NCI-H82 (cell line): ENCODE measurements at places on chromosomes 4 and X.

GRCh38 chrX:34880656-34881055 is 61.9 kb upstream of the FAM47B start:
- no peak for DNase-seq

- no peak for DNase-seq
These were observed 42.6 kb downstream of the PLS3 start for GRCh38 chrX:115603534-115604074.

GRCh38 chr4:124409044-124409443 is 303.5 kb downstream of the ANKRD50 start:
- DNase-seq: no peak

DNA sequence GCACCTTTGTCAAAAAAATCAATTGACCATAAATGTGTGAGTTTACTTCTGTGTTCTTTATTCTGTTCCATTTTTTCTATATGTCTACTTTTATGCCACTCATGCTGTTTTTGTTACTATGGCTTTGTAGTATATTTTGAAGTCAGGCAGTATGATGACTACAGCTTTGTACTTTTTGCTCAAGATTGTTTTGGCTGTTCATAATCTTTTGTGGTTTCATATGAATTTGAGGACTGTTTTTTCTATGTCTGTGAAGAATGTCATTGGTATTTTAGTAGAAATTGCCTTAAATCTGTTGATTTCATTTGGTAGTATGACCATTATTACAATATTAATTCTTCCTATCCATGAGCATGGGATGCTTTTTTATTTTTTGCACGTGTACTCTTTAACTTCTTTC is 346.8 kb downstream of the PPP3CA start:
- DNase-seq: no peak

GRCh38 chrX:78322863-78323262 is 4.5 kb downstream of the CYSLTR1 start:
- DNase-seq: no peak

DNA sequence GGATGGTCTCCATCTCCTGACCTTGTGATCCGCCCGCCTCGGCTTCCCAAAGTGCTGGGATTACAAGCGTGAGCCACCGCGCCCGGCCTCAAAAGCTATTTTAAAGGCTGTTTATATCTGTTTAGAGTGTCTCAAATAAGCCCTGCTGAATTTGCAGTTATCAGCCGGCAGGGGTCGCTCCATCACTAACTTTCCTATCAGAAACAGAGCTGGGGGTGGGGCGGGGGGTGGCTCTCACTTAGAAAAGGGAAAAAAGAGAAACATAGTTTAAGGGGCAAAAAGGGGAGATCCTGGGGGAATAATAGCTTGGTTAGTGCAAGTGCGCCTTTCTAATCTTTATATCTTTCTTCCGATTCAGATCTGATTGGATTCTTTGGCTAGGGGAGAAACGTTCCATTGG is 450.7 kb downstream of the UBE2NL start:
- peak; percentile 56 for DNase-seq

- DNase-seq: peak; percentile 92
These were observed 147.9 kb downstream of the LRBA start for GRCh38 chr4:150867148-150867547.

DNA sequence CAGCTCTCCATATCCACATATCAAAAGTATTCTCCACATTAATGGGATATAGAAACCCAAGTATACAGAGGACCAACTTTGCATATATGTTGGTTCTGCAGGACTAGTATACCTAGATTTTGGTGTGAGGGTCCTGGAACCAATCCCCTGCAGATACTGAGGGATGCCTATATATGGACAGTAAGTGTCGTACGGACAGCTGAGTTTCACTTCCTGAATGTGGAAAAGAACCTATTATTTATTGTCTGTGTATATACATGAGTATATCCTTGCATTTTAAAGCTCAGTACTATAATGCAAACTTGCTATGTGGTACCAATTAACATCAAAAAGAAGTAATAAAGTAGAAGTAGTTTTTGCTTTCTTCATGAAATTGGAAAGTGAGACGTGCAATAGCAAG is 101.9 kb downstream of the FBXW7 start:
- no peak for DNase-seq

GRCh38 chr4:111066447-111066846 is 443.6 kb upstream of the PITX2 start:
- no peak for DNase-seq
